ENCODE measurements at places on chromosomes 7 and 10.

DNA sequence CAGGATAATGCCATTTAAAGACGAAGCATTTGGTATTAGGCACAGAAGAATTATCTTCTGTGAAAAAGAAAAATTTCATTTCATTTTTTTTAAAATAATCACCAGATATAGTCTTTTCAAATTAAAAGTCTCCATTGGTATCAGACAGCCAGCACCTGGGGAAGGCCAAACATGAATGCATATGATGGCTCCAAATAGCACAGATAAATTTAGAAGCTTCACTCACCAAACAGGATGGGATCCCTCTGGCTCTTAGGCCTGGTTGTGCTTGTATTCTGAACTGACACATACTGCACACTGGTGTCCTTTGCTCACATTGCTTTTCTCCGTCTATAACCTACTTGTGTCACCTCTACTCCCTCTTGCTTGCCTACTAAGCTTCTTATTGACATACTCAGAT is 169.5 kb upstream of the CHRM2 start:
- DNase-seq = no peak

DNA sequence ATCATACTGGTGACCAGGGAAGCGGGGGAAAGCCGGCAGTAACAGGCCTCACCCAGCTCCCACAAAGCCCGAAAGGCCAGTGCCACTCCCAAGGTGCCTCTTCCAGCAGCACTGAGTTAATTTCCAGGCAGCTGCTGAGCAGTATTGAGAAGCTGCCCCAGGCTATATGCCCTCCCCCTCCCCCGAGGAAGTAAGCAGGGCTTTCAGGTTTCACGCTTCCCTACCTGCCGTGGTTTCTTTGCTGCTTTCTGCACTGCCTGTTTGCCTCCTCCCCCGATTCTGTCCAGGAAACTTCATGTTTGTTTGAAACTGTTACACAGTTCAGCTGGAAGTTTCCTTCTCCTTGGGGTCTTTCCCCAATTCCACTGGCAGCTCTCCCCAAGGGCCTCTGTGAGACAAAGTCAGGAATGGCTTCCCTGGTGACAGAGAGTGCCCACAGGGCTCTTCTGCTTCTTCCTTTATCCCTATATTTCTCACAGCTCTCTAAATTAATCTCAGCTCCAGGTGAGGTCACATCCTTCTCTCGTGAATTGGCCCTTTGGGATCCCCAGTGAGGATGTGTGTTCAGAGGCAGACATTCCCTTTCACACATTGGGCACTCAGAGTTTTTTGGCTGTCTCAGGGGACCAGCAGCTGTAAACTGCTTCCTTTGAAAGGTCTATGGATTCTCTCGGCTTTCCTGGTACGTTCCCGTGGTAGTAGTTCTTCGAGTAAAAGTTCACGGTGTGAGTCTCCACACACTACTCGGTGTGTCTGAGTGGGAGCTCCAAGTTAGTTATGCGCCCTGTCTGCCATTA is 19.4 kb downstream of the C1GALT1 start:
- DNase-seq = no peak

- DNase-seq = no peak
Observed at GRCh38 chr7:142901426-142902259, 16.1 kb upstream of the TRPV6 start.

- DNase-seq = no peak
Observed at GRCh38 chr7:45691155-45691656, 117.0 kb downstream of the ADCY1 start.

- no peak for DNase-seq
Observed at GRCh38 chr10:61076572-61077114, 132.7 kb upstream of the RHOBTB1 start.

DNA sequence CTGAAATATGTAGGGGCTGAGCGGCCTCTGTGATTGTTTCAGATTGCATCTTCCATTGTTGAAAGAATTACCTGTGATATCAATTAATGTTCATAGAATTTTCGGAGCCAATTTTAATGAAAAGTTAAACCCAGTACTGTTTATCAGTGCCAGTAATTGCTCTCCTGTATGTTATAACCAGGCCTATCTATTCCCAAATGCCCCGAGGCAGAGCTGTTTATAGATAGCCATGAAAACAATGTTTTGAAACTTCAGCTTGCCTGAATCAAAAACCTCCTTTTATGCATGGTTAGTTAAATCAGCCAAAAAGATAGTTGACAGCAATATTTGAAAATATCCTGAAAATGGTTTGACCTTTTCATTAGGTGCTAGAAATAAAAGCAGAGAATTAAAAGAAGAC is 50.1 kb upstream of the HDAC9 start:
- DNase-seq = no peak

- DNase-seq = no peak
Observed at GRCh38 chr10:48552946-48553564, 51.8 kb downstream of the ARHGAP22 start.

DNA sequence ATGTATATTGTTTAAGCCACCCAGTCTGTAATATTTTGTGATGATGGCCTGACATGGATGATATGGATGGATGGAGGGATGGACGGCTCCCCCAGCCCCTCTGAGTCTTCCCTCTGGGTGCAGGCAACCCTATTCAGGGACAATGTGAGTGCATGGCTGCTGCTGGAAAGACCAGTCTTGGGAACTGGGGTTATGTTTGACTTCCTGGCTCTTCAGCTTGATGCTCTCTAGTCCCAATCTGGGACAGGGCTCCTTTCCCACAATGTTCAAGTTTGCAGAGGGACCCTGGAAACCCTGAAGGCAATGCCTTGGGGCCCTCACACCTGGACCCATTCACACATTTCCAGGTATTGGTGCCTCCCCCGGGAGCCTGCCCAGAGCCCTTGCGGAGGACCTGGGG is 52.3 kb upstream of the RET start:
- no peak for DNase-seq

GRCh38 chr7:39594988-39595620 is 28.3 kb upstream of the RALA start:
- DNase-seq = no peak

All from stimulated activated CD4-positive, alpha-beta T cell treated with anti-CD3 and anti-CD28 coated beads, Interleukin-15, amount 100 ng/mL, for 1 hour (primary cell).